CD4-positive, alpha-beta T cell treated with Interleukin-12 subunit alpha and Interleukin-12 subunit beta, for 1 hour (primary cell): ENCODE measurements at places on chromosomes 16 and 17.

GRCh38 chr16:85428899-85429775, 184.0 kb upstream of the GSE1 start:
- DNase-seq = no peak

DNA sequence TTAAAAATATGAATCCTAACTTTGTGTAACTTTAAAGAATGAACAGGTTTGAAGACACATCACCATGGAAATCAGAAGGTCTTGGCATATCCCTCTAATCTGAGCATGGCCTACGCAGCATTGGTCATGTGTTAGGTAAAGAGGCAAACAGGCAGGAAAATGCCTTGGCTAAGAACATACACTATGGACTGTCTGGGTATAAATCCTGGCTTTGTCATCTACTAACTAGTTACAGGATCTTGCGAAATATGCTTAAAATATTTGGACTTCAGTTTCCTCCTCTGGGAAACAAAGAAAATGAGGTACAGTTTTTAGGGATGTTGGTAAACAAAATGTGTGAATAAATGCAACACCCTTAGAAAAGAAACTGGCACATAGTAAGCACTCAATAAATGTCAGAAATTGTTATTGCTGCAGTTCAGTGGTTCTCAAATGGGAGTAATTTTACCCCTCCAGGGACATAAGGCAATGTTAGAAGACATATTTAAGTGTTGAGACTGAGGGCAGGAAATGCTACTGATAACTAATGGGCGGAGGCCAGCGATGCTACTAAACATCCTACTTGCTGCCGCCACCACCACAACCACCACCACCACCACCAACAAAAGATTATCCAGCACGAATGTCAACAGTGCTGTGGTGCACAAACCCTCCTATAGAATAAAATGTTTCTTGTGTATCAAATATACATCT, 770.8 kb upstream of the SOX9 start:
- DNase-seq = no peak

GRCh38 chr17:66302761-66303626, 581 bp downstream of the PRKCA start:
- peak; percentile 45 for DNase-seq

- DNase-seq = no peak
Measured at GRCh38 chr16:84247331-84247730, 7.5 kb upstream of the KCNG4 start.

GRCh38 chr17:1454541-1454940, 1.5 kb downstream of the CRK start:
- DNase-seq = no peak

GRCh38 chr17:28193241-28193640, 125.8 kb upstream of the TMEM97 start:
- peak; percentile 8 for DNase-seq

- no peak for DNase-seq
Measured at GRCh38 chr16:85164838-85165516, 52.7 kb upstream of the CIBAR2 start.

- DNase-seq = no peak
Measured at GRCh38 chr16:19578378-19578971, 23.0 kb downstream of the VPS35L start.

DNA sequence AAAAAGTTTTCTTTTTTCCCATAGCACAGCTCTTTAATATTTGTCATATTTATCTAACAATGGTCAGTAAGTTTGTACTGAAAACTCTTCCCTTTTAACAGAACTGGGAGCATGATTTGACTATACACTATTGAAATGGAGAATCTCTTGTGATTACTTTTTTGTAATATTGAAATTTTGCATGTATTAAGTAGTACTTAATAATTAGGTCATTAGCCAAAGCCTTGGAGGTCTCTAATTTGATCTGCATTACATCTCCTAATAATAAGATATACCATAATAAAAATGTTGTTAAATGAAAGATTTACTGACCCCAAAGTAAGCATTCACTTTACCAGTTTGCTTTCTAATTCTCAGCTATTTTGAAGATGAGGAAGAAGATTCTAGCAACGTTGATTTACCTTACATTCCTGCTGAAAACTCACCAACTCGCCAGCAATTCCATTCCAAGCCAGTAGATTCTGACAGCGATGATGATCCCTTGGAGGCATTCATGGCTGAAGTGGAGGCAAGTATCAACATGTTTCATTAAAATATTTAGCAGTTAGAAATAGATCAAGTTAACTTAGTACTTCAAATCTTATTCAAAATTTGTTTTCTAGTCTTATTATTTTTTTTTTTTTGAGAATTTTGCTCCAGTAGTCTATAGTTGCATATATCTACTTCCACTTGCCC, 18.2 kb downstream of the DDX42 start:
- DNase-seq = no peak

- no peak for DNase-seq
Measured at GRCh38 chr17:65584604-65585521, 23.4 kb upstream of the AXIN2 start.

DNA sequence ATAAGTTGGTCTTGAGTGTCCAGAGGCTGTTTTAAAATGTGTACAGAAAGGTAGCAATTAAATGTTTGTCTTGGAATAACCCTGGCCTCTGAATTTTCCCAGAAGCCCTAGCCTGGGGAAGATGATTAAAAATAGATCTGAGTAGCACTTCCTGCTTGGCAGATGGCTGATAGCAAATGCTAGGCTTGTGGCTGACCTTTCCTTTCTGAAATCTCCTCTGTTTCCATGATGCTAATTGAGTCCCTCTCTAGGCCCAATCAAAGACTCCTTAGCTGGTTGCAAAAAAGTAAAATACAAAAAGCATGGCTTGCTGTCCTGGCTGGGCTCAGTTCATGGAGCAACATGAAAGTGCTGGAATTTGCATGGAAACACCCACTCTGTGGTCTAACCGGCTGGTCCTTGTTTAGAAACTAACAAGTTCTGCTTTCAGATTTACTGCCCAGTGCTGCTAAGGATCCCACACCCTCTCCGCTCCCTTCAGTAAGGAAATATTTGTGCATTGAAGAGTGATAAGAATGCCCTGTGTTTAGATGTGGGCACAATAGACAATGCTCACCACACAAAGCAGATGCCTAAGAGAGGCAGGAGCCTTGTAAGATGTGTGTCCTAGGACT, 40.8 kb downstream of the YPEL2 start:
- no peak for DNase-seq
